Large intestine (tissue), 12 donors: ENCODE measurements at places on chromosomes 3 and 15. TPM values are rescaled to one million over a fixed set of nuclear protein-coding genes. Genes with fewer than 3 reads are reported as not detected.

GRCh38 chr3:196336319-196337145 lies 1.7 kb downstream of the TM4SF19 start:
- DNase-seq: no peak
- no peak overlapping the region for H3K4me3 ChIP-seq
- H3K27me3 ChIP-seq: no peaks in the 10 kb centered on the region
- H3K4me1 ChIP-seq: no peaks in the 10 kb centered on the region
- no peak overlapping the region for H3K27ac ChIP-seq
- no peaks in the 10 kb centered on the region for H3K36me3 ChIP-seq

GRCh38 chr3:62329971-62330370 lies 43.4 kb downstream of the FEZF2 start:
- H3K27me3 ChIP-seq: no peaks in the 10 kb centered on the region
- no peak overlapping the region for H3K27ac ChIP-seq
- no peak overlapping the region for H3K4me3 ChIP-seq
- no peaks in the 10 kb centered on the region for H3K36me3 ChIP-seq
- DNase-seq: no peak

GRCh38 chr15:65476903-65477302 lies 40.6 kb downstream of the DPP8 start:
- no peak overlapping the region for H3K4me3 ChIP-seq
- peaks cover 60% of the 10 kb centered on the region for H3K36me3 ChIP-seq
- DNase-seq: no peak
- H3K4me1 ChIP-seq: no peaks in the 10 kb centered on the region
- no peak overlapping the region for H3K27ac ChIP-seq

DNA sequence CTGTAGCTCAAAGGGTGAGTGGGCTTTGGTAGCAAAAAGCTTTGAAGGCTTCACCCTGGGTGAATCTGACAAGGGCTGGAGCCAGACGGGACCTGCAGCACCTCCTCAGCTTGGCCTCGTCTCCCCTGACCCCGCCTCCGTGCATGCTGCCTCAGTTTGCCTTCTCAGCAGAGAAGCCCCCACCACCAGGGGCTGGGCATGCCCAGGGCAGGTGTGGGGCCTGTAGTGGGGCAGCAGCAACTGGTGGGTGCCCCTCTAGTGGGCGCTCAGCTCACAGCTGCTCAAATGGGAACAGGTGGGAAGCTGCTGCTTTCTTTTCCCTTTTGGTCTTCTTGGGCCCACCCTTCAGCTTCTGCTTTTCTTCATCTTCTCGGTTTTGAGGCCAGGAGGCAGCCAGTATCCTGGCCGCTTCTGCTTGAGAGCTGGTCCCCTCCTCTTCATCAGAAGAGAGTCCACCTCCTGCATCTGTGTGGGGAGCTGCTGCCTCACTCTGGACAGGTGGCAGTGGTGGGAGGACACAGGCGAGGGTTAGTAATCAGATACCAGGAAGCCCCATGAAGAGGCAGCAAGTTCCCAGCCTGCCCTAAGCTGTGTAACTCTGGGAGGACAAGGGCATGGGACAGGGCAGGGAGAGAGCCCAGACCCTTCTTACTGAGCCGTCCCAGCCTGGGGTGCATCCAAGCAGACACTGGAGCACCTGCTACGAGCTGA lies 21.0 kb downstream of the TMEM43 start:
- H3K4me3 ChIP-seq: no peak overlapping the region
- no peak for DNase-seq
- no peaks in the 10 kb centered on the region for H3K27me3 ChIP-seq
- H3K36me3 ChIP-seq: peaks cover 71% of the 10 kb centered on the region
- peaks cover 30% of the 10 kb centered on the region for H3K4me1 ChIP-seq

DNA sequence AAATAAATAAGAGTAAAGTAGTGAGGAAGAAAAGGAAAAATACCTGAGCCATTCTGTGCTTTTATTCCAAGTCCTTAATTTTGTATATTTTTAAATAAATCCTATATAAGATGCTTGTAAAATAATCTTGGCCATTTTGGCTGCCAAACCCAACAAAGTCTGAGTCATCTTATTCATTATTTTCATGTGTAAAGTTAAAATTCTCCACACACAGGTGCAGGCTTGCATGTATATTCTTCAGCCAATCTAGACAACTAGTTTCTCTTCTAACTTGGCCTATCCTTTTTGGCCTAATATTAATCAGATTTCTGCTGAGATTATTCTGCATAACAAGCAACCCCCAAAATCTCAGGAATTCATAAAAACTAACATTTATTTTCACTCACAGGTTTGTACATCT lies 189.8 kb upstream of the ATP11B start:
- no peak overlapping the region for H3K4me3 ChIP-seq
- no peak overlapping the region for H3K27ac ChIP-seq

- H3K27me3 ChIP-seq: peaks cover 70% of the 10 kb centered on the region
- H3K4me3 ChIP-seq: peak overlapping the region; percentile 28
- peaks cover 21% of the 10 kb centered on the region for H3K4me1 ChIP-seq
- no peaks in the 10 kb centered on the region for H3K36me3 ChIP-seq
These were observed 9.7 kb downstream of the EOMES start for GRCh38 chr3:27712136-27713077.

DNA sequence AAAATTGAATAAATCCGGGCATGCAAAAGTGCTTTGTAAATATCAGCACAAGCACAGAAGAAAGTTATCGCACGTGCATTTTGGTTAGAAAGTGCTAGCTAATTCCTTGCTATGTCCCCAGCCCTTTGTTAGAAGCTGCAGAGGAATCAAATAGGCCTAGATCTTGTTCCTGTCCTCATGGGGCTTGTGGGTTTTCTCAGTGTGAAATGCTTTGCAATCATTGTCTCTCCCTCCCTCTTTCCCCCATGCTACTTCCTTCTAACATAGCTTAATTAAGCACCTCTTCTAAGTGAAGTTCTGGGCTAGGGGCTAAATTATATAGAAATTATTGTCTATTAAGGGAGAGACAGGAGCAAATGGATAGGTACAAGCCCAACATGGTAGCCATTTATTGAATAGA lies 271.7 kb downstream of the RPLP1 start:
- H3K36me3 ChIP-seq: no peaks in the 10 kb centered on the region
- H3K4me1 ChIP-seq: no peaks in the 10 kb centered on the region
- H3K27me3 ChIP-seq: peaks cover 30% of the 10 kb centered on the region
- no peak for DNase-seq

GRCh38 chr15:57746786-57747185 lies 40.3 kb downstream of the POLR2M start:
- H3K27me3 ChIP-seq: no peaks in the 10 kb centered on the region
- H3K4me1 ChIP-seq: no peaks in the 10 kb centered on the region
- no peak for DNase-seq
- no peak overlapping the region for H3K27ac ChIP-seq
- H3K4me3 ChIP-seq: no peak overlapping the region

GRCh38 chr3:88267-88666 lies 108.3 kb upstream of the CHL1 start:
- no peak overlapping the region for H3K27ac ChIP-seq
- no peaks in the 10 kb centered on the region for H3K4me1 ChIP-seq
- H3K36me3 ChIP-seq: no peaks in the 10 kb centered on the region
- H3K4me3 ChIP-seq: no peak overlapping the region
- H3K27me3 ChIP-seq: no peaks in the 10 kb centered on the region

- H3K4me1 ChIP-seq: peaks cover 4% of the 10 kb centered on the region
- H3K4me3 ChIP-seq: no peak overlapping the region
- no peak overlapping the region for H3K27ac ChIP-seq
- peak; percentile 31 for DNase-seq
- no peaks in the 10 kb centered on the region for H3K36me3 ChIP-seq
These were observed 257.2 kb downstream of the NFKBIZ start for GRCh38 chr3:102106416-102107097.

GRCh38 chr15:38215707-38216106 lies 36.9 kb upstream of the SPRED1 start:
- DNase-seq: no peak
- no peaks in the 10 kb centered on the region for H3K27me3 ChIP-seq
- peaks cover 61% of the 10 kb centered on the region for H3K4me1 ChIP-seq
- H3K4me3 ChIP-seq: no peak overlapping the region
- no peaks in the 10 kb centered on the region for H3K36me3 ChIP-seq
- no peak overlapping the region for H3K27ac ChIP-seq

- H3K36me3 ChIP-seq: no peaks in the 10 kb centered on the region
- peaks cover 8% of the 10 kb centered on the region for H3K4me1 ChIP-seq
- no peak overlapping the region for H3K27ac ChIP-seq
- no peak overlapping the region for H3K4me3 ChIP-seq
- H3K27me3 ChIP-seq: peaks cover 14% of the 10 kb centered on the region
- peak; percentile 55 for DNase-seq
These were observed 7.9 kb upstream of the CYP11A1 start for GRCh38 chr15:74375303-74375693.

- no peaks in the 10 kb centered on the region for H3K36me3 ChIP-seq
- no peak overlapping the region for H3K4me3 ChIP-seq
- H3K27ac ChIP-seq: no peak overlapping the region
- no peaks in the 10 kb centered on the region for H3K4me1 ChIP-seq
- DNase-seq: no peak
These were observed 133.3 kb downstream of the MDFIC2 start for GRCh38 chr3:70179111-70179510.

DNA sequence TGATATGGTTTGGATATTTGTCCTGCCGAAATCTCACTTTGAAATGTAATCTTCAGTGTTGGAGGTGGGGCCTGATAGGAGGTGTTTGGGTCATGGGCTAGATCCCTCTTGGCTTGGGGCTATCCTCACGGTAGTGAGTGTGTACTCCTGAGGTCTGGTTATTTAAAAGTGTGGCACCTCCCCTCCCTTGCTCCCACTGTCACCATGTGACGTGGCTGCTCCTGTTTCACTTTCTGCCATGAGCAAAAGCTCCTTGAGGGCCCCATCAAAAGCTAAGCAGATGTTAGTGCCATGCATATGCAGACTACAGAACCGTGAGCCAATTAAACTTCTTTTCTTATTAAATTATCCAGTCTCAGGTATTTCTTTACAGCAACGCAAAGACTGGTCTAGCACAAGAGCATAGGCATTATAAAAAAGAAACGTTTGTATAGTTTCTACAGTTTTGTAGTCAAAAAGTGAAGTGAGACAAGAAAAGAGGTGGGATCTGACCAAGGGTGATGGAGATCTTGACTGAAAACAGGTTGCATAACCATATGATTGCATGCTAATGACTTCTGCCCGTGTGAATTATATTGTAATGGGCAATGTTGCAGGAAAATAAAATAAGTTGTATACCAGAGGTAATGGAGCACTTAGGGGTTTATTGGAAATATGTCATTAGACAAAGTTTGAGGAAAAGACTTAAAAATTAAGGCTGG lies 28.5 kb upstream of the CLASP2 start:
- H3K27me3 ChIP-seq: no peaks in the 10 kb centered on the region
- no peak for DNase-seq
- no peak overlapping the region for H3K27ac ChIP-seq
- no peaks in the 10 kb centered on the region for H3K36me3 ChIP-seq
- no peak overlapping the region for H3K4me3 ChIP-seq

DNA sequence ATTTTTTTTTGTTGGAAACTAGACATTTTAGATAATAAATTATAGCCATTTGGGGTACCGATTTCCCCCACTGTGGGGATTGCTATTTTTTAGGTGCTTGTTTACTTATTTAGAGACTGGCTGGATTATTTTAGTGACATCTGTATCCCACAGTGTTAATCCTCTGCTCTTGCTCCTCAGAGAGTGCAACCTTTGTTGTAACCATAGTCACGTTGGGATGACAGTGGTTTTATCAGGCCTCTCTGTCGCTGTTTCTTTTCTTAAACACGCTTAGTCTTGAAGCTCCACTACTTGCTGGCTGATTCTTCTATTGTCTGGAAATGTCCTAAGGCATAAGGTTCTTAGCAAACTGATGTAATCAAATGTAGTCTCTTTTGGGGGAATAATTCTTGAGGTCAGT lies 451.6 kb upstream of the SEMA6D start:
- no peak for DNase-seq
- H3K27me3 ChIP-seq: peaks cover 2% of the 10 kb centered on the region
- H3K4me1 ChIP-seq: no peaks in the 10 kb centered on the region
- no peak overlapping the region for H3K4me3 ChIP-seq
- no peak overlapping the region for H3K27ac ChIP-seq

Gene TMEM207
- 2.9 TPM for polyA plus RNA-seq

Gene OR5H1
- not detected for polyA plus RNA-seq

Gene DNAJB8
- not detected for polyA plus RNA-seq

Gene TERC
- polyA plus RNA-seq: 1.1 TPM

Gene RPUSD2
- 9.9 TPM for polyA plus RNA-seq

Gene OR5K2
- polyA plus RNA-seq: 0.40 TPM

Gene KIF23
- 15.9 TPM for polyA plus RNA-seq

Gene TMEM158
- 2.1 TPM for polyA plus RNA-seq

Gene DPPA4
- 1.3 TPM for polyA plus RNA-seq

Gene ROBO2
- 9.6 TPM for polyA plus RNA-seq
